Left kidney (tissue), 8 donors: ENCODE measurements at places on chromosomes 16 and 17. TPM values are rescaled to one million over a fixed set of nuclear protein-coding genes. Genes with fewer than 3 reads are reported as not detected.

Gene KCNG4
- polyA plus RNA-seq, result 0.07 TPM

Gene ZNF205
- 15.2 TPM for polyA plus RNA-seq

Gene PRSS33
- polyA plus RNA-seq, result 0.20 TPM

- DNase-seq, result no peak
These were observed 10.8 kb downstream of the C16orf90 start for GRCh38 chr16:3484318-3485096.

DNA sequence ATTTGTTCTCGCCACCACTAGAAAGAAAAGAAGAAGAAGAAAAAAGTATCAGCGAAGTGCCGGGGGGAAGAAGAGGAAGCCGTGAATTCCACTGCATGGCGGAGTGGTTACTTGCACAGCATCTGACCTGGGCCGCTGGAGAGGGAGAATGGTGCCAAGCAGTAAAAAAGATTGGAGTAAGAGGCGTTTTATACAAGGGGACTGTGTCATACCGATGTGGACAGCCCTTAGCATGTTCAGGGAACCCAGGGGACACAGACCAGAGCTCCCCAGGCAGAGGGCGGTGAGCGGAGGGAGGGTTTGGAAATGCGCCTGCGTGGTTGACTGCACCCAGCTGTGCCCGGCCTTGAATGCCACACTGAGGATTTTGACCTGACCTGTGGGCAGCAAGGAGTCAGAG, 52.8 kb downstream of the PLXDC1 start:
- DNase-seq, result no peak

DNA sequence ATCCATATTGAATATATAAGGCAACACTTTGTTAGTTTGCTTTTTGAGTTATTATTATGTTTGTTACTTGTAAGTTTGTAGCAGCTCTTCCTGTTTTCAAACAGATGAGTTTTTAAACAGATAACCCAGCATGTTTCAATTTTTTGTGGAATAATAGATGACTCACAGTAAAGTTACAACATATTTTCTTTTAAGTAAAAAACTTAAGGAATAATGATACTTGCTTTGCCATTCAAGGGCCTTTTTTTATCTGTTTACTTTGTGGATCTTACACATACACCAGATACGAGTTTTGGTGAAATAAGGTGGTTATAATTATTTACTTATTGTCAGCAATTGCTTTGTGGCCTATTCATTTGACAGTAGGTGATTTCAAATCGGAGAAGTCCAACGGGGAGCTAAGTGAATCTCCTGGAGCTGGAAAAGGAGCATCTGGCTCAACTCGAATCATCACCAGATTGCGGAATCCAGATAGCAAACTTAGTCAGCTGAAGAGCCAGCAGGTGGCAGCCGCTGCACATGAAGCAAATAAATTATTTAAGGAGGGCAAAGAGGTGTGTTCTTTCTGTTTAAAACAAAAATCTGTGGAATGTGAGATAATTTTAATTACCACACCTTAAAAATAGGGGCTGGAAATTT, 66.3 kb downstream of the BPTF start:
- DNase-seq, result peak; percentile 5

DNA sequence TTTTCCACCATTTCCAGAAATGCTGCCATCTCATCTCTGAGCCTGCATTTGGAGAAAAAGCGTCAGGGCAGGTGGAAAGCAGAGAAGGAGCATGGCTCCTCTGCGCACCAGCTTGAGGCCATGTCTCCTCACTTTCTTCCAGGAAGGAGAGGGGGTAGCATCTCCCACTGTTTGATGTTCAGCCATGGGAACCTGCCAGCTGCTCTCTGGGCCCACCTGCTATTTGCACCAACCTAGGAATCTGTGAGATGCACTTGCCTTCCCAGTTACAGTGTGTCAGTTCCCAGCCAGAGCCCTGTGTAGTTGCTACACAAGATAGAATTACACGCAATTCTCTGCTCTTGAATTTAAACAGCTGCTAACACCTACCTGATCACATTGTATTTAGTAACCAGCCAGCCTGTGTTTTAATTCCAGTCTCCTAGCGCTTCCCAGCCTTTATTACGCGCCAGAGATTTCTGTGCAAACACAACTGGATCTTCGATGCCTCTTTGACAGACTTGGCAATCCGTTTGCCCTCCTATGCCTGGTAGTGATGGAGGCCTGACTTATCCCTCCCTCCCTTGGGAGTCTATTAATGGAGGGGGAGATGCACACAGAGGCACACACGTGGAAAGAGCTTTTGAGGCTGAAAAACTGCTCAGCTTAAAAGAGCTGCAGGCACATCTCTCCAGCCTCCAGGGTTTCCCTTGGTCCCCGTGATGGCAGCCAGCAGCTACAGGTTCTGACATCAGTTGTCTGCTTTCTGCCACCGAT, 98.1 kb upstream of the SEC14L1 start:
- DNase-seq, result no peak

GRCh38 chr17:75205037-75205792, at the start of gene NUP85:
Gene NUP85 (plus strand): TSS chr17:75205679. CDS start chr17:75205762, 83 bp downstream.
- DNase-seq, result peak; percentile 92

GRCh38 chr16:24689128-24689527, 40.3 kb upstream of the TNRC6A start:
- no peak for DNase-seq

GRCh38 chr17:68707031-68707430, 105.9 kb upstream of the FAM20A start:
- no peak for DNase-seq

DNA sequence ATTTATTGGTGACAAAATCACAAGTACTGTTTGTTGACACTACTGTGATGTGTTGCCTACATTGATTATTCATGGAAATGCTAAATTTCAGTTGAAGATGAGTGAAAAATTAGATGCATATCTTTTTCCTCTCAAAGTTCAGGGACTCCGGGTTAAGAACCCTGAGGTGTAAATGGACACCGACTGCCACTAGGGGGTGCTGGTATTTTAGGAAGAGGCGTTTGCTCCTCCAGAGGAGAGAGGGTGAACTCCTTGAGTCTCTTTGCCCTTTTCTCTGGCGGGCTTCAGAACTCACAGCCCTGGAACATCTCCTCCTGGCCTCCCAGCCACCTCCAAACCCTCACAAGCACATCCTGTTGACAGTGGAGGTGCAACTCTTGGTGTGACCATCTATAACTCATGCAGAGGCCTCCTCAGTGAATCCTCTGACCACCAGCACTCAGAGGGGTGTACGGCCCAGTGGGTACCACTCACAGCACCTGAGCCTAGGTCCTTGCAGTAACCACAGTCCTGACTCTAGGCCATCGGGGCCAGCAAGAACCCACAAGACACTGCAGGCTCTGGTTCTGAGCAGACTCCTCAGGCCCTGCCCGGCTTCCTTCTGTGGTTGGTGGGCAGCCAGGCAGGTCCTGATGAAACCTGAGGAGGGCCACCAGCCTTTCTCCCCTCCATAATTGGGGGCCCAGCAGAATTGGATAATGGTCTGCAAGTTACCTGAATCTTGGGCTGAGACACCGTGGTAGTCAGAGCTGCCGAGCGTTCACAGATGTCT, 26.2 kb upstream of the PIK3R5 start:
- peak; percentile 53 for DNase-seq

- DNase-seq, result no peak
These were observed 206.5 kb downstream of the RBFOX3 start for GRCh38 chr17:79404136-79404911.
